ENCODE measurements at places on chromosomes 16 and 17.

- no peak for DNase-seq
Measured at GRCh38 chr17:76640550-76641380, 2.8 kb downstream of the ST6GALNAC1 start.

DNA sequence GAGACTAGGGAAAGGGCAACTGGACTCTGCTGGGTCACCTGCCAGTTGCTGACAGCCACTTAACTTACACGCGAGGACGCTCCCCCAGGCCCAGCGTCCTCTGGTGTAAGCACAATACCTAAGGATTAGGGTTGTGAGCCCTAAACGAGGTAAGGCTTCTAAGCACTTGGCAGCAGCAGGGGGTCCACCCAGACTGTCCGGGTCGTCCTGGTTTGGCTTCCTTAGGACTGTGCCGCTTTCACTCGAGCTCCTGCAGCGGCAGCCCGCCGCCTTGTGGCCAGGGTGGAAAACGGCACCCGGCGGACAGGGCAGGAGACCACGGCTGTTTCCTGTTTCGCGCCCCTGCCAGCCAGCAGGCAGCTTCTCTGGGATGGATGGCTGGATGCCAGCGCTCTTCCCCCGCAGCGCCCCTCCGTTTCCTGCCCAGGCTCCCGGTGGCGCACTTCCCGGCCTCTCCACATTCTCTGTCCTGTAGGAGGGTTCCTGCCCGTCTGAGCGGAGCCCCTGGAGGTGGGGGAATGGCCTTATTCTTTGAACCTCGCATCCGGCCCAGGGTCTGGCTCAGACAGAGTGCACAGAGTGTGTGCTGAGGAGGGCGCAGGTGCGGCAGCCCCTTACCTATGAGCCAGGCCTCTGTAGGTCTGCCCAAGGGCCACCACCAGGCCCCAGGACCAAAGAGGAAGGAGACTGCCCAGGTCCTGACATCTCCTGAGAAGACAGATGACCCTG, 47.0 kb upstream of the AMZ2 start:
- peak; percentile 90 for DNase-seq

- DNase-seq, result peak; percentile 74
Measured at GRCh38 chr17:4719684-4720221, 9.3 kb downstream of the ARRB2 start.

DNA sequence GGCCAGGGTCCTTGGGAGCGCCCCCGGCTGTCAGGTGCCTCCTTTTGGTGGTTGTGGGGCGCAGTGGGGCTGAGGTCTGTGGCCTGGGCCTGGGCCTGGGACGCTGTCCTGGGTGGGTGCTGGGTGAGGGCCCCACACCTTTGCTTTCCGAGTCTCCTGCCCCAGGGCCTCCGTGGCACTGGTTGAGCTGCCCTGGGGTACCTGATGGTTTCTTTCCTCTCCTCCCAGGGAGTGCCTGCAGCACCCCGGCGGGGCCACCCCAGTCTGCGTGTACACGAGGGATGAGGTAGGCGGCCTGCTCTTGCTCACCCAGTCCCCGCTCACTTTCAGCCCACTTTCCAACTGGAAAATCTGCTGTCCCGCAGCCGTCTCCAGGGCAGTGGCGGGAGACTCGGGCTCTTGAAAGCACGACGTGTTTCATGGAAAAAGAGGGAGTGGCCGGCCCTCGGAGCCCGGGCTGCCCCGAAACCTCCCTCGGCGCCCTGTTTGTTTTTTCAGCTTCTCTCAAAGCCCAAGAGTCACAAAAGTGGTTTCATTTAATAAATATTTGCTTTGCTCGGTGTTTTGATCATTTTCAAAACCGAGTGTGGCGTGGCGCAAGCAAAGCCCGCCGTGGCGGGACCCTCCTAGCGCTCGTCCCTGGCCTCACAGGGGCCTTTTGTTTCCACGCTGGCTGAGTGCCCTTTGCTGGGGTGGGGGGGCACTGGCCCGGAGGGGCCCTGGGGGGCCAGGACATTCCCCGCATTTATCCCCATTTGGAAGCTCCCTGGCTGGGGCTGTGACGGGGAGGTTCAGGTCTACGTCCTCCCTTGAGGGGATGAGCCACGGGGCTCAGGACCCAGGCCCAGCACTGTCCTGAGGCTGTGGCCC, 17.4 kb downstream of the ASPSCR1 start:
- peak; percentile 69 for DNase-seq

- DNase-seq, result no peak
Measured at GRCh38 chr17:80956321-80957190, 35.1 kb upstream of the CHMP6 start.

DNA sequence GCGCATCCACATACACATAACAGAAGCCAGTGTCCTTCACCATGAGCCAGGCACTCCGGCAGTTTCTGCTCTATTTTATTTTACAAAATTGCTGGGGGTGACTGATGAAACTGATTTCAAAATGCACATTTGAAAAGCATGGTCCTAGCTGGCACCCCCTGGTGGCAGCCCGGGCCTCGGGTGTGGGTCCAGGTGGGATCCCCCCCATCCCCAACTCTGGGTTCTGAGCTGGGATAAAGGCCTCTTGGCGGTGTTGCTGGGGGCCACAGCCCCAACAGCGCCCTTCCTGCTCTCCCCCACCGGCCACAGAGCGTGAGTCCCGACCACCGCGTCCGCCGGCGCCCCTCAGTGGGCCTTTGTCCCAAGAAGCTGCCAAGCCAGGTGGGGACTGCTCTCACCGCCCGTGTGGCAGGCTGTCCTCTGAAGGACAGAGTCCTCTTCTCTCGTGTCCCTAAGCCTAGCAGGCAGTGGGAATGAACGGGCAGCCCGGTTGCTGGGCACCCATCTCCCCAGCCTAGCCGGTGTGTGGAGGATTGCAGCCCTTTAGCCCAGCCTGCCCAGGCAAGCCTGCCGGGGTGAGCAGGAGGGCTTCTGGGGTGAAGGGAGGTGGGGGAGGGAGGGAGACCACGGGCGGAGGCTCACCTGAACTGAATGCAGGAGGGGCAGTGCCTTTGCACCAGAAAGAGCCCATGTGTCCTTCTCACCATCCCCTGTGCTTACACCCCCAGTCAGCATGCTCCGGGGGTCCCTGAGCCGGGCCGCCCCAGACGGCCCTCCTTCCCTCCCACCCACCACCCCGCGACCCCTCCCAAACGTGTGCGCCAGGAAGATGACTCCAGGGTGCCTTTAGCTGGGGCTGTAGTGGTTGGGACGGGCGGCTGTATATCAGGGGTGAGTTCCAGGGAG, 898 bp downstream of the SNAI3 start:
- no peak for DNase-seq

GRCh38 chr17:50087246-50087911, 7.8 kb upstream of the PDK2 start:
- peak; percentile 88 for DNase-seq

- peak; percentile 53 for DNase-seq
Measured at GRCh38 chr17:42467889-42468288, 9.2 kb downstream of the ATP6V0A1 start.

Data from stomach (tissue), 19 donors.